Prostate gland (tissue), 2 donors: ENCODE measurements at places on chromosomes 6 and 20.
A peak's percentile ranks its signal among the peaks of the same experiment; 100 is the strongest.

- no peak for DNase-seq
Observed at GRCh38 chr20:37520419-37520955, 563 bp upstream of the NNAT start.

DNA sequence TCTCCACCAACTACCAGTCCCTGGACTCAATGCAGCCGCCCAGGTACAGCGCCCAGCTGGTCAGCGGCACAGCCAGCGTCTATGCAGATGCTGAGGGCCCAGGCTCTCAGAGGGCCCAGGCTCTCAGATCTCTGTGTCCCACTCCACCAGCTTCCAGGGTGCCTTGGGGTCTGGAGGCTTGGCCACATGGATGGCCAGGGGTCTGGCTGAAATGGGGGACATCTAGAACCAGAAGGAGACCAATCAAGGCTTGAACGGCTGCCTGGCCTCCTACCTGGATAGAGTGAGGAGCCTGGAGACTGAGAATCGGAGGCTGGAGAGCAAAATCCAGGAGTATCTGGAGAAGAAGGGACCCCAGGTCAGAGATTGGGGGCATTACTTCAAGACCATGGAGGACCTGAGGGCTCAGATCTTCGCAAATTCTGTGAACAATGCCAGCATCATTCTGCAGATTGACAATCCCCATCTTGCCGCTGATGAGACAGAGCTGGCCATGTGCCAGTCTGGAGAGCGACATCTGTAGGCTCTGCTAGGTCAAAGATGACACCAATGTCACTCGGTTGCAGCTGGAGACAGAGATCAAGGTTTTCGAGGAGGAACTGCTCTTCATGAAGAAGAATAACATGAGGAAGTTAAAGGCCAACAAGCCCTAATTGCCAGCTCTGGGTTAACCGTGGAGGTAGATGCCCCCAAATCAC lies 44.1 kb upstream of the GRM4 start:
- no peak for DNase-seq

DNA sequence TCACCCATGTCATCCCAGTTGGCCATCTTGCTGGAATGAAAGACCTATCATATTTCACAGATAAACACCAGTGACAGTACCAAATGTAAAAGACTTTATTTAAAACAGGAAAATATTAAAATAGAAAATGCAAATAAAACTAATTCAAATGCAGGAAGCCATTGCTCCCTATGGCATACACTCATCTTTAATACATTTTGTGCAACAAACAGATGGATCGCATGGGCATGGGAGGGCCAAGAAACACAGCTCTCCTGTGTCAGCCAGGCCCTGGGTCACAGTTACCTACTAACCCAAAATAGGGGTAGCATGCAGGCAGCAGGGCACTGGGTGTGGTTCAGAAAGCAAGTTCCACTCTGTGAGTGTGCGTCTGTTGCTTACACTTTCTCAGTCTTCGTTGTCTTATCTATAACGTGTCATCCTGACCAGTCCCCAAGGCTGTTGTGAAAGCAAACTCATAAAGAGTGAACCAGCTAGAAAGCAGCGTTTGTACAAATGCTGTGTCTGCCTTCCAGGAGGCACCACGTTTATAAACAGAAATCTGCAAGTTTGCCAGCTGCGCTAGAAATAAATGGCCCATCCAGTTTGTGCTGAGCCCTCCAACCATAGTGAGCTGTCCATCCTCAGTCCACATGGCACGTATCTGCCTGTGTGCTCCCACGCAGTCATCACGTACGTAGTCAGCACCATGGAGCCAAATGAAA lies 180.5 kb downstream of the SYNDIG1 start:
- DNase-seq: peak; percentile 43

DNA sequence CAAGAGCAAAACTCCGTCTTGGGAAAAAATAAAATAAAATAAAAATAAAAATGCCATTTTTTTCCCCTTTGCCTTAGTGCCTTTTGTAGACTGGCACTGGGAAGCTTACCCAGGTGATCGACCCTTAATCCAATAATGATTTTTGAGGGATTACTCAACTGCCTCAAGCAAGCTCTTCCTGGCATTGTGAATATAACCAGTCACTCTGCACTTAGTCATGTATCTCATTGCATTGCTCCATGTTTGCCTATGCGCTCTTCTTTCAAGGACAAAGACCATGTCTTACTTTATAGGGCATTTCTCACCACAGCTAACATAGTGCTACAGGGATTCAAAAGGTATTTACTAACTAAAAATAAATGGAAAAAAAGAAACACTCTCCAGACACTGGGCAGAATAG lies 13.0 kb downstream of the GFOD1 start:
- DNase-seq: no peak
